Erythroblast (primary cell): ENCODE measurements at places on chromosomes 16 and 17.

DNA sequence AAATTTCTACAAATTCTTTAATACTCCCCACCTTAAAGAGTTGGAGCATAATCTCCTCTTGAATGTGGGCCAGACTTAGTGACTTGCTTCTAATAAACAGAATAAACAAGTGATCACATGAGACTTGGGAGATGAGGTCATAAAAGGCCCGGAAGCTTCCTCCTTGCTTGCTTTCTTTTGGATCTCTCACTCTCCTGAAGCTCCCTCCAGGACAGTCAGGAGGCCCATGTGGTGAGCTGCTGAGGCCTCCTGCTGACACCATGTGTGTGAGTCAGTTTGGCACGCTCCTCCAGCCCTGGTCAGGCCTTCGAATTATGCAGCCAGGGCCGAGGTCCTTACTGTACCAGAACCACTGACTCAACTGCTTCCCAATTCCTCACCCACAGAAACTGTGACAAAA lies 53.2 kb downstream of the NDEL1 start:
- peak; percentile 57 for DNase-seq

GRCh38 chr17:76561799-76562268 lies 22.0 kb downstream of the PRCD start:
- no peak for DNase-seq

GRCh38 chr16:10972819-10973464 lies 28.6 kb downstream of the CLEC16A start:
- DNase-seq = peak; percentile 52

DNA sequence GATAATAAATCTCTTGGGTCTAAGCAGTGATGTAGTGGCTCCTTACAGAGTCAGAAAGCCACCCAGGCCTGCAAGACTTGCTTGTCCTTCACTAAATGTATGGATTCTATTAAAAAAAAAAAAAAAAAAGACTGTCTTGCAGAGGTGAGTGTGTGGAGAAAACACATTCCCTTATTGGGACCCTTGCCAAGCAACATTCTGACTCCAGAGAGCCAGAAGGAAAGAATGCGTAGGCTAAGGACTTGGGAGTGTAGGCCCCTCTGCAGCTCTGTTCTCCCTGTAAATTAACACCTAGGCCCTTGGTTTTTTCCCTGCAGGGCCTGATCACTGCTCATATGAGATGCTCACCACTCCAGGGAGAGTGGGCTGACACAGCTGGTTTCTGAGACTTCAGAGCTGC lies 17.8 kb downstream of the SCPEP1 start:
- no peak for DNase-seq

- no peak for DNase-seq
These were observed 2.2 kb downstream of the PLA2G15 start for GRCh38 chr16:68247400-68247799.

- peak; percentile 33 for DNase-seq
These were observed 12.1 kb upstream of the USP36 start for GRCh38 chr17:78852709-78853121.

DNA sequence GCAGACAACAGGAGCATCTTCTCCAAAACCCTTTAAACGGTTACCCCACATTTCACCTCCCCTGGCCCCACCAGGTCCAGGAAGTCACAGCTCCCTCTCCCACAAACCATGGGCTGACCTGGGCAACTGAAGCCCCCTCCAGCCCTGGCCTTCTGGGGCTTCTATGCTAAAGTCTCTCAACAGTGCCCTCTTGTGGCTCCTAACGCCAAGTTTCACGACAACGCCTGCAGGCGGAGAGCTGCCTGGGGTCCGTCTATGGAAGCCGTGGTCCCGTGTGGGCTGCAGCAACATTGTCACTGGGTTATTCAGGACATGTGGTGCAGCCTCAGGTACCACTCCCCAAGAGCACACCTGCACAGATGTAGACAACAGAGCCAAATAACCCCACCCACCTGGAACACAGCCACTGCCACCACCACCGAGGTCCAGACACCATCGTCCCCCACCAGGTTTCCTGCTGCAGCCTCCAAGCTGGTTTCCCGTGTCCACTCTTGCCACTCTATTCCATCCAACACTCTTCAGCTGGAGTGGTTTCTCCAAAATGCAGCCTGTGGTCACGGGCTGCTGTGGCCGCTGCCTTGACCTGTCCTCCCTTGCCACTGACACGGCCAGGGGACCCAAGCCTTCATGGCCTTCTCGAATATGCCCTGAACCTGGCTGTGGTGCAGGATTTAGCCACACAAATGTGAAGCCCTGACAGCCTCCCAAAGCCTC lies 19.1 kb downstream of the C16orf95 start:
- DNase-seq = peak; percentile 32

DNA sequence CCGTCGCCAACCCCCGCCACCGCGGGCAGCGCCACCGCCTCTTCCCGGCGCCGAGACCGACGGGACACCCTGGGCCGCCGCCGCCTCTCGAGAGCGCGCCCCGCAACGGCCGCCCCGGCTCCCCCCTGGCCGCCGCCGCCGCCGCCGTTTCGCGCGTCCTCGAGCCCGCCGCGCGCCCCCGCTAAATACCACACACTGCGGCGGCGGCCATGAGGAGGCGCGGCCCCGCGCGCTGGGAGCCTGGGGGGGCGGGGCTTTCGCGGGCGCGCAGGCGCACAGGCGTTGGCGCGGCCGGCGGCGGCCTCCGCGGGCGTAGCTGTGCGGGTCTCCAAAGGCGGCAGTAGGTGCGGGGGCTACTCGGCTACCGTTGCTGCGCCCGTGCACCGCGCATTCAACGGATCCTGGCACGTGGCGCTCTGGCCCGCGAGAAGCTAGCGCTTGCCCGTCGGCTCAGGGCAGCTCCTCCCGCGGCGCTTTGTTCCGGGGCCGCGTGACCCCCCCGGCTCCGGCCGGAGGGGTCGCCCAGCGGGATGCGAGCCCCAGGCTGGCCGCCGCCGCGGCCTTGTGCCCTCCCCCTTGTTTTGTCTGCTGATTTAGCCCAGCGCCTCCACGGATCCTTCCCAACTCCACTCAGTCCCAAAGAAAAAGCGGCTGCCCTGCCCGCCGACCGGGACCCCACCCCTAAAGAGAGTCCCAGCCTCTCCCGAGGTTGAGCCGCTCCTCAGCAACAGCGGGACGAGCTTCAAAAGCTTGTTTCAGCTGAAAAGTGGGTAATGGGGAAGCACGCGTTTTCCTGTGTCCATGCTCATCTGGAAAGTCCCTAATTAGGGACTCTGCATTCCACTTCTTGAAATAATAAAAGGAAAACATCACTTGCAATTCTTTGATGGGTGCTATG lies at the start of gene SIAH1:
SIAH1 (minus strand) TSS at position 161 of the 898 bp plus-strand sequence. CDS start 22,985 bp downstream, outside the sequence.
- DNase-seq = peak; percentile 95

DNA sequence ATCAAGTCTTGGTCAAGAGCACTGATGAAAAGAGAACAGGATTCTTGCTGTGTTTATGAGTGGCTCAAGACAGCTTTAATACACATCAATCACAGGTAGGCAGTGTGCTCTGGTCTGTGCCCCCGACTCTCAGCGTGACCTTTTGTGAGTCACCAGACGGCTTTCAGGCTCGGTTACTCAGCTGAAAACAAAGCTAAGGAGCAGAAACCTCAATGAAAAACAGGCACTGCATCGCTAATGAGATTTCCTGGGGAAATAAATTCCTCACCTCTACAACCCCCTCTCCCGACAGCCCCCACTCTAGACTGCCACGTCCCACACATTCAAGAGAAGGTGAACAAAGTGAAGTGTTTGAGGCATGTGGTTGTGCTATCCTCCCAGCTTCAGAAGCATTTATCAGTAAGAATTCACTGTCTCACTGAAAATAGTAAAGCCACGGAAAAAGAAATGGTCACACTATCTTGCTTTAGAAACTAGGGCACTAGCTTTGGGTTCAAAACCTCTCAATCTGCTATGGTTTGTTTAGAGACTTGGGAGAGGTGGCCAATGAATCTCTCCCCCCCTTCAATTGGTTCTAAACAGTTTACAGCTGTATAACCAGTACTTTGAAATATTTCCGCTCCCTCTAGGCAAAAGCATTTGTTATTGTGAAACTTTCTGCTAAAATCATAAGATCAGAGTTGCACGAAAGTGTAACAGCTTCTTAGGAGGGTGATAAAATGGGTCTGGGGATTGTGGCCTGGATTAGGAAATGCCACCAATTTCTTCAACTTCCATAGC lies 199.5 kb upstream of the PMFBP1 start:
- no peak for DNase-seq

DNA sequence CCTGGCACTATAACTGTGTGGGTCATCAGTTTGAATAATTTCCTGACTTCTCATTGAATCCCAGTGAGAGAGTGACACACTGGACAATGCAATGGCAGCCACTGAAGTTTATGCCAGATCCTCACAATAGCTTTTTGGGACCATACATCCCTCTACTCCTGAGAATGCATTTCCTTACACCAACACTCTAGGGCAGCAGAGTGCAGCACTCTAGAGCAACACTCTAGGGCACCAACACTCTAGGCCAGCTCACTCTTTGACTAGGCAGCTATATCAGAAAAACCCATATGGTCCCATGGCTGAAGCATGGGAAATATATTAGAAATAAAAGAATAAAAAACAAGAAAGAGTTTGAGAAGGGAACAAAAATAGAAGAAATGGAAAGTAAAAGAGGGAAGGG lies 309.2 kb downstream of the MAP2K6 start:
- DNase-seq = no peak

DNA sequence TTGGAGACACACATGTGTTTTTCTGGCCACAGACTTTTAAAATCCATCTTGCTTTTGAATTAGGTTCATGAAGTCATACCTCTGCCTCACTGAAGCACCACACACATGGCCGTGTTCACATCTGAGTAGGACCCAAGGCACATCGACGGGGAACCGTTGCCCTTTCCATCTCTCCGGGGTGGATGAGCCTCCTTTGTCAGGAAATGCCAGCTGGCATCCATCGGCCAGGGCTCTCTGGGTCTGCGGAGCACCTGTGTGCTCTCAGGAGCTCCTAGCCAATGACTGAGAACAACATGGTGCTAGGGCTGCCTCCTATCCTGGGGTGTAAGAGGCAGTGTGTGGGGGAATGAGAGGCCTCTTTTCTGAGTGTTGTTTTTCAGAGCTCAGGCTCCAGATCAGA lies 24.5 kb upstream of the NKD1 start:
- DNase-seq = no peak

GRCh38 chr16:85853547-85854545 lies 45.1 kb upstream of the IRF8 start:
- no peak for DNase-seq

DNA sequence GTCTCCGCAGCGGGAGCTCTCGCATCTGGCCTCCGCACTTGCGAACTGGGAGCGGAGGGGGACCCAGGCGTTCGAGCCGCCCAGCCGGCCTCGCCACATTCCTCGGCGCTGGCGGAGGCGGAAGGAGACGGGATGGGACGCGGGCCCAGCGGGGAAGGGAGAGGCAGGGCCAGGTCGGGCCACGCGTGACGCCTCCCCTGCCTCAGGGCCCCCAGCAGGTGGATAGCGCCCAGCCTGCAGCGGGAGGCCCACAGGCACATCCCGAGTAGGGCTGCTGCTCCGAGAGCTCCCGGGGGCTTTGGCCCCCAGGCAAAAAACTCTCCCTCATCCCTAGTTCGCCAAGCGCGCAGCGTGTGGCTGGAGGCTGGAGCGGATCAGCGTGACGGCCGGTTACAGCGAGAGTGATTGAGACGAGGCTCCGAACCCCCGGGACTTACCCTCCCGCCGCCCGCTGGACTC lies 800 bp downstream of the PLEKHH3 start:
- DNase-seq = peak; percentile 62

DNA sequence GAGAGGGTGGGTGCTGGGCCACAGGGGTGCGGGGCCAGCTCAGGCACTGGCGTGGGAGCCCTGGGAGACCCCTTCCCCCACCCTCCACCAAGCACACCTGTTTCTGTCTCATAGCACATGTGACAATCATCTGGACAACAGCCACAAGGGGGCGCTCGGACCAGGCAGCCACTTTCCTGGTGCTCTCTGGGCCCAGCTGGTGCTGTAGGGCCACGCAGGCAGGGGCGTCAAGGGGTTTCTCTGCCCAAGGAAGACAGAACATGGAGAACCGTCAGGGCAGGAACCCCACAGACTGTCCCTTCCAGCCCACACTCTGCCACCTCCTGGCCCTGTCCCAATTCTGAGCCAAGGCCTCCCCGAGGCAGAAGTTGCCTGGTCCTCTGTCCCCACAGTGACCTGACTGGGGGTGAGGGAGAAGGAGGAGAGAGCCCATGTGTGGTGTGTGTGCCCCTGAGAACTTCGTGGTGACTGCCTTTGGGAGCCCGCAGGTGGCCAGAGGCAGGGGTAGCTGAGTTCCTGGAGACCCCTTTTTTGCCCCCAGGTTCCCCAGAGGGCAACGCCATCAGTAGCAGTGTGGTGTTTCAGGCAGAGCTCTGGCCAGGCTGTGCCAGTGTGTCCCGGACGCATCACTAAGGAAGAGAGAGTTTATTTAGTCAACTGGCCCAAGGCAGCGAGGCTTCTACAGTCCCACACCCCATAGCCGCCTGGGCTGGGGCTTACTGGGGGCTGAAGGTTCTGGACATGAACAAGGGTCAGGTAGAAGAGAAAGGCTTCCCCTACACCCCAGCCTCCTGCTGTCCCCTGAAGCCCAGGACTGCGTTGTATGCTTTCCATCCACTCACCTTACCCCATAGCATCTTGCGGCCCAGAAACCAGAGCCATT lies 3.1 kb upstream of the SETD6 start:
- peak; percentile 75 for DNase-seq

GRCh38 chr17:7293816-7294613 lies 424 bp downstream of the YBX2 start:
- peak; percentile 47 for DNase-seq

GRCh38 chr16:14436401-14436955 lies 193.6 kb downstream of the PARN start:
- DNase-seq = no peak

DNA sequence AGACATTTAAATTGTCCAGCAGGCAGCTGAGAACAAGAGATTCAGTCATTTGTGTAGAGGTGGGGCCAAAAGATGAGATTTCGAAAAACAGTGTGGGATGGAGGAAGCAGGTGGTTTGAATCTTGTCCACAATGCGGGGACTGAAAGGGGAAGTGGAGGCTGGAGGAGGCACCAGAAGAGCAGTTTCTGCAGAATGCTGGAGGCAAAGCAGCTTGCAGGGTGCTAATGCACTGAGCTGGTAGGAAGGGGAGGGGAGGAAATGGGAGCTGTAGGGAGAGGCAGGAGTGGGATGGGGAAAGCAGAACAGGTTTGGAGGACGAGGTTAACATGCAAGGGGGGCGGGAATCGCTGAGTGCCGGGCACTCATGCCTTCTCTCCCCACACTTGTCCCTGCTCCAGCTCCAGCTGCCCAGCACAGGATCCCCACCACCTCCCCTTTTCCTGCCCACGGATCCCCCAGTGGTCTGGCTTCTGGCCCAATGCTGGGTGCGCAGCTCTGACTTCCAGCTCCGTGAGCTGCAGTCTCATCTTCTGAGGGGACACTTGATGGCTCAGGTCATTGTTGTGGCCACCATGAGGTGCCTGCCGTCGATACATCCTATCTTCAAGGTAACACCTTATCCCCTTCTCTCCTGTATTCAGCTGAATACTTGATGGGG lies 9.4 kb downstream of the C17orf100 start:
- no peak for DNase-seq

- no peak for DNase-seq
These were observed 3.5 kb downstream of the CTRL start for GRCh38 chr16:67928147-67928546.

DNA sequence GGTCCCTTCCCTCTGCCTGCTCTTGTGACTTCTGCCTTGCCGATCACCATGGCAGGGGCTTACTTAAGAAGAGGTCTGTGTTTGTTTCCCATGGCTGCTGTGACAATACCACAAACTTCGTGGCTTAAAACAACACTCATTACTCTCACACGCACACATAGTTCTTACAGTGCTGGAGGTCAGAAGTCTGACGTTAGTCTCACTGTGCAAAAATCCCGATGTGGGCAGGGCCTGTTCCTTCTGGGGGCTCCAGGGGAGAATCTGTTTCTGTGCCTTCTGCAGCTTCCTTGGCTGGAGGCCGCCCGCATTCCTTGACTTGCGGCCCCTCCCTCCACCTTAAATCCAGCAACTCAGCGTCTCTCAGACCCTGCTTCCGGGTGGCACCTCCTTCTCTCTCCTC lies 249.2 kb upstream of the GSE1 start:
- DNase-seq = no peak
